ENCODE measurements at places on chromosomes 6 and 20.

- DNase-seq: peak; percentile 87
Measured at GRCh38 chr6:161922631-161923119, 648.8 kb upstream of the AGPAT4 start.

DNA sequence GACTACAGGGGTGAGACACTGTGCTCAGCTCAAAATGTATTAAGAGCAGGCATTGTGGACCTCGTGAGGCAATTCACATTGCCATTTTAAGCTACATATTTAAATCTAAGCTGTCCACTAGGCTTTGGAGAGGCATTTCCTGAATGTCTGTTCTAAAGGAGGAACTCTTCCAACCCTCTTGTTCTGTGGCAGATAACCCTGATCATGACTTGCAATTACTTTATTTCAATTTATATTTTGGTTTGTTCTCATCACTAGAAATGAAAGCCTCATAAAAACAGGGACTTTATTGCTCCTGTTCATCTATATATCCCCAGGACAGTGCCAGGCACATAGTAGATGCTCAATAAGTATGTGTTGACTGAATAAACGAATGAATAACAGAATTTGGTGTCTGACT lies 84.0 kb upstream of the SALL4 start:
- no peak for DNase-seq

GRCh38 chr6:53579338-53579737 lies 34.4 kb upstream of the GCLC start:
- no peak for DNase-seq

DNA sequence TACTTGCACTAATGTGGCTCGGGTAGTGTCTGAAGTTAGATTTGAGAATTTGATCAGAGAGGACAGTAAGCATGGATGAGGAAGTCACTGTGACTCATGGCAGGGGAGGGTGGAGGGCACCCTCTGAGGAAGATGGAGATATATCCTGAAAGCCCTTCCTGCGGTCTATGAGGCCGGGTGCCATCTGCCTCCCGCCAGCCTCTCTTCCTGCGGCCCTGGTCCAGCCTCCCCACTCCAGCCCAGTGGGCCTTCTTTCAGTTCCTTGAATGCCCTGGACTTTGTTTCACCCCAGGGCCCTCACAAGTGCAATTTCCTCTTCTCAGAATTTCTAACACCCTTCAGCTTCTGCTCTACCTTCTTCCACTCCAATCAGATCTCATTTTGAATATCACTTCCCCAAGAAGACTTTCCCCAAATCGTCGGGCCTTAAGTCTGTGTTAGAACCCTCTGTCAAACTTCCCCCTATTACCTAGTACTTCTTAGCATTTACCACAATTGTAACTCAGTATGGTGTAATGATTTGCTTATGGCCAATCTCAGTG lies 20.2 kb upstream of the TNFAIP3 start:
- peak; percentile 65 for DNase-seq

- no peak for DNase-seq
Measured at GRCh38 chr6:164377348-164377918, 932.0 kb downstream of the C6orf118 start.

DNA sequence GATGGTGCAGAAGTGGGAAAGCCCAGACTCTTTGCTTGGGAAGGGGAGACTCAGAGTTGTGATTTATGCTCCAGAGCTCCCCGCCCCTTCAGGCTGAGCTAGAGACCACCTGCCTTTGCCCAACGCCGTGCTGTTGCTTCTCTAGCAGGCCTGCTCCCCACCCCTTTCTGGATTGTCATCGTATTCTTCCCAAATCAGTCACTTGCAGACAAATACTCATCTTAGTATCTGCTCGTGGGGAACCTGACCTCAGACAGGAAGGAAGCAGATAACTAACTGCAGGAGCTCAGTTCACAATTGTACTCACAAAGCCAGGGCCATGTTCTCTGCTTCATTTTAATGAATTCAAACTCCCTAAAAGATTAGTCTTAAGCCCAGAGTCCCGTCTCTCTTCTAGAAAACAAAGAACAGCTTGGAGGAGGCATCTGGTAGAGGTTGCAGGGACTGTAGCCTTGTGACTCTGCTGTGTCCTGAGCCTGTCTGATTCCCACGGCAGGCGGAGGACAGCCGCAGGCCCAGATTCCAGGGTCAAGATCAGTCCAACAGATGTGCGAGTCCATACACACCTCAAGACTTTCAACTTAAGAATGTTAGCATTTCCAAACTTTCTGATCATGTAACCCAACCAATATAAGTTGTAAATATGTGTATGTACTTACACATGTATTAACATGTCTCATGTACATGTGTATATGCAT lies 57.2 kb upstream of the GGTLC1 start:
- DNase-seq: peak; percentile 69

DNA sequence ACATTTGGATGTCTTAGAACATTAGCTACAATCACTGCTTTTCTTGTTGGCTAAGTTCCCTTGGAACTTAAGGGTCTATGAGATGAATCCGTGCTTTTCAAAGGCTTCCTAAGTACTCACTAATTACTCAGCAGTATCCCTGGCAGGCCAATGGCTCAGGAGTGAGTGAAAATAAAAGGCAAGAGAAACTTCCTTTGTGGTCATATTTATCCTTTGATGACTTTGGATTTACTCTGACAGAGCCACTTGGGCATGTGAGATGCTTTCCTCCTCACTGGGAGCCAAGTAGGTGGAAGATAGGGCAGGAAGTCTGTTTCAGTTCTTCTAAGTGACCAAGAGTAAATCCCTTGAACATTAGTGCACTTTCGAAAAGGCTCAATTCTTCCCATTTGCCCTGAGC lies 224.3 kb upstream of the FOXA2 start:
- DNase-seq: no peak

GRCh38 chr6:14929291-14929690 lies 316.6 kb upstream of the JARID2 start:
- DNase-seq: no peak

DNA sequence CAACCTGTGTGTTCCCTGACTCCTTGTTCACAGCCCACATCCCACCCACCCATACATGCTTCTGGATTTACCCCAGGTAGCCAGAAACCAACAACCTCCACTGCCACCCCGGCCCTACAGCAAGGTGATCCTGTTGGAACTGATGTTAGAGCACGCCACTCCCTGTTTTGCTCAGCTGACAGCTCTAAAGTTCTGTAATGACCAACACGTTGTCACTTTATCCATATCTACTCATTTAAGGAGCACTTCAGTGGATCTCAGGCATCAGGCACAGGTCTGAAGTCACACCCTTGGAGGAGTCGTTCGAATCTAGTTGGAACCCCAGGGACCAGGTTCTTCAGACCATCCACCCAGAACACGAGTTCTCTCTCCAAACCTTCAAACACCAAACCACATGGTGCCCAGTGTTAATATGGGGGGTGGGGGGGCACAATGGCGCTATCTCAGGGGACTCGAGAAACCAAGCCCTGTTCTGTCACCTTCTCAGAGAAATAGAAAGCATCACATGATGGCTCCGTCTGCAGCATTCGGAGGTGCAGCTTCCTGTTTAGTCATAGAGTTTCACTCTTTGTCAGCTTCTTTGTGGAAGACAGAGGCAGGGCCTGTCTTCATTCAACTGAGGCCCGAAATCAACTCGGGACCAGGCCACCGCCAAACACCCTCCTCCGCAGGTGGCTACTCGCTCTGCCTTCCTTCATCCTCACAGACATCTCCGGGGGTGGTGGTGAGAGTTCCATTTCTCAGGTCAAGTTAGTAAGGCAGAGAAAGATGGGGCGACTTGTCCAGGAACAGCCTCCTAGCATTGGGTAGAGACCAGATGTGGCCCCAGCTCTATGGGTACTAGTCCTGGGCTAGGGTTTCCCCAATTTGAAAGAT lies 142.2 kb downstream of the NFATC2 start:
- peak; percentile 22 for DNase-seq

GRCh38 chr6:128573036-128573435 lies 52.6 kb upstream of the PTPRK start:
- DNase-seq: no peak

DNA sequence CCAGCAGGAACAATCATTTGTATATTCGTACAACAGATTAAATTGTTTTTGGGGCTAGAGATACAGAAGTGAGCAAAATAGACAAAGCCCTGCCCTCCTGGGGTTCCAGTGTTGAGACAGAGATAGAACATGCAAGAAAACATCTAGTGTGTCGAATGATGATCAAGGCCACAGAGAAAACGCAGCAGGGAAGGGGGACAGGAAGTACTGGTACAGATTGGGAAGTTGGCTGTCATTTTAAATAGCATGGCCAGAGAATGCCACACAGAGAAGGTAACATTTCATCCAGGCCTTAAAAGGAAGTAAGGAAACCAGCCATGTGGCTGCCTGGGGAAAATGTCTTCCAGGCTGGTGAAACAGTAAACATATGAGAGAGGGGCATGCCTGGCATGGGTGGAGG lies 202.6 kb upstream of the MYLIP start:
- DNase-seq: no peak

Measured in hematopoietic multipotent progenitor cell treated with erythropoietin and hydrocortisone succinate and interleukin-3 and kit ligand, for 4 days (in vitro differentiated cells).